ENCODE measurements at places on chromosomes 2 and 18.

DNA sequence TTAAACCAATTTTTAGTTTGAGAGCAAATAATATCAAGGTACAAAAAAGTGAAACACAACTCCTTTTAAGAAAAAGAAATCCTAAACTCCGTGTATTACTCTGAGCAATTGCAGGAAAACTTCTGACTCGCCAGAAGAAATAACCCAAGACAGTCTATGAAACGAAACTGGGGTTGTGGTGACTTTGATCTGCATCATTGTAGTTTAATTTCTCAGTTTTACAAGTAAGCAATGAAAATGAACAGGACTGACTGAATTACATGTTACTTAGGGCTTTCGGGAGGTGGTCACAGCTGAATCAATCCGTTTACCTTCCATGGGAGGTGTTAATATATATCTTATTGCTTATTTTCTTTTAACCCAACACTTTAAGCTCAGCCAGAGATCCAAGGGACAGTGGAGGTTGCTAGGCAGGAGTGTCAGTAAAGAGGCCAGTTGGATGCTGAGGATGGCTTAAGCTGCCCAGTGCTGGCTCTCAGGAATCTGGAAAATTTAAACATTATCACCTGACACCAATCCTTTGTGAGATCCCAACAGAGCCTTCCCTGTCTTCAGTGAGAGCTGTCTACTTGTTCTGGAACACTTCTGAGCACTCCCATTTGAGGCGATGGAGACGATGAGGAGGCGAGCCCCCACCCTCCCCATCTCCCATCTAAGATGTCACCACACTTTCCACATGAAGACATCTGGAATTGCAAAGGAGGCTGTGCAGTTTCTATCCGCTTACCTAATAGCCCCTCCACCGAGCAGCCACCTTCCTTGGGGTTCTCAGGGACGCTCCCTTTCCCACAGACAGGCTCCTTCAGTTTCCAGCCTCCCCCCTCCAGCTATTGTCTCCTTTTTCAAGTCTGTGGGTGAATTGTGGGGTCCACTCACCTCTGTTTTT, 3.6 kb upstream of the RAB31 start:
- no peak for DNase-seq

DNA sequence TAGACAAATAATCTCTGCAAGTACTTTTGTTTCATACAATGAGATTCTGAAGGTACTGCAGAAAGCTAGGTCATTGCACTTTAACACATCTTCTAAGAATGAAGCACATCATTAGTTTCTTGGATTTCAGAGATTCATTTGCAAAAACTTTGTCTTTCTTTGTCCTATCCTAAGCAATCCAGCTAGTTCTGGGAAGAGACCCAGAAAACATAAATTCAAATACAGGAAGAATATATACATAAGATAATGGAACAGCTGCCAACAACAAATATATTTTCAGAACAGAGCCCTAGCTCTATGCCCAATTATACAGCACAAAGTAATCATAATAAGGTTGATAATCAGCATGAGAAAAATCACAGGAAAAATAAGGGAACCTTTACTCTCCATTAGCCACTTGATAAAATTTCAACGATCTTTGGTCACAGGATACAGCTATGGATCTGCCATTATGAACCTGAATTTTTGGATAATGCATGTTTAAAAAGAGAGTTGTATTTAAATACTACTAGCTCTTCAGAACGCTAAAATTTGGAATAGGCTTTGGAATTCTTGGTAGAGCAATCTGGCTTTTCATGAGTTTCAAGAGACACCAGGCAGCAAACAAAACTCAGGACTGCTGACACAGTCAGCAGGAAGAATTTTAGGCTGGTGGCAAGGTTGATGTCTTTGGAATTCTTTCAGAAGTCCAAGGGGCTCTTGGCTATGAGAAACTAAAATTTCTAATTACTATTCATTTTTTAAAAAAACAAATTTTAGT, 250.4 kb upstream of the SMIM21 start:
- no peak for DNase-seq

DNA sequence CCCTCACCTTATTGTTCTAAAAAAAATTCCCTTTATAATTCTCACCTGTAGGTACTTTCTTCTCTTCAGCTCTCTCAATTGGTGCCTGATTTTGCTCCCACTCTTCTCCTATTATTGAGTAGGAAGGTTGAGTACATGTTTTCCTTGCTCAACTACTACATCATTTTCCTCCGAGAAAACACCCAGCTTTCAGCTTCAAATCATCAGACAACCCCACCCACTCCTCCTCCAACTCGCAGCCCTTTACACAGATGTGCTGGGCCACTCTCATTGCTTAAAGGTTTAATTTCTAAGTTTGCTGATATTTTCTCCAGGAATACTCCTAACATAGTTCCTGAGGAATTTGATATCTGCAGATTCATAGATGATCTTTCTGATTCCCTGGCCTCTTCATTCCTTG, 734.4 kb upstream of the ZEB2 start:
- DNase-seq: no peak

DNA sequence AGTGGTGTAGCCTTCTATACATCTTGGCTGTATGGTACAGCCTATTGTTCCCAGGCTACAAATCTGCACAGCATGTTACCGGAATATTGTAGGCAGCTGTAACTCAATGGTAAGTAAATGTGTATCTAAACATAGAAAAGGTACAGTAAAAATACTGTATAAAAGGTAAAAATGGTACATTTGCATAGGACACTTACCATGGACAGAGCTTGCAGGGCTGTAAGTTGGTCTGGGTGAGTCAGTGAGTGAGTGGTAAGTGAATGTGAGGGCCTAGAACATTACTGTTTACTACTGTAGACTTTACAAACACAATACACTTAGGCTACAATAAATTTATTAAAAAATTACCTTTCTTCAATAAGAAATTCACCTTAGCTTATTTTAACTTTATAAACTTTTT, 3.7 kb upstream of the MRPS9 start:
- DNase-seq: no peak

- no peak for DNase-seq
Observed at GRCh38 chr2:45069684-45070083, 60.4 kb upstream of the SIX2 start.

- DNase-seq: no peak
Observed at GRCh38 chr18:3248658-3249359, 1.2 kb downstream of the MYL12A start.

GRCh38 chr2:234544659-234545611, 48.1 kb upstream of the ARL4C start:
- DNase-seq: peak; percentile 19

DNA sequence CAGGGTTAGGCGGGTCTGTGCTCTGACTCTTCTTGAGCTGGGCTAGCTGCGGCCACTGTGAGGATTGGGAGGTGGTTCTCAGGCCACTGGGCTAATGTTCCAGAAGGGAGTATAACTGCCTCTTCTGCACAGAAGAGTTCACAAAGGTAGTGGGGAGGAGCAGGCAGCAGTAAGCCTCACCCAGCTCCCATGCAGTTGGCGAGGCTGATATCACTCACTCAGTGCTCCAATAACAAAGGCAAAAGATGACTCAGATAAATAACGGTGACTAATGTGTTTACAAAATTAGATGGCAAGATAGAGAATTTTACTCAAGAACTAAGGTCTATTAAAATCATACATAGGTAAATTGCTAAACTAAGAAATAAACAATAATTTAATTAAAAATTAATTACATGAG, 174.2 kb upstream of the TMEM200C start:
- no peak for DNase-seq

Measured in HFF-Myc (cell line).